ENCODE measurements at places on chromosomes 1 and 21. TPM values are rescaled to one million over a fixed set of nuclear protein-coding genes. Genes with fewer than 3 reads are reported as not detected.
A peak's percentile ranks its signal among the peaks of the same experiment; 100 is the strongest.

Gene MAP3K21
- total RNA-seq = 1.5 TPM

Gene LIN28A
- not detected for total RNA-seq

Gene UCK2
- total RNA-seq = 19.6 TPM

Gene PRKAA2
- not detected for total RNA-seq

Gene C1orf167
- total RNA-seq = not detected

Gene PEA15
- 111 TPM for total RNA-seq

GRCh38 chr1:27658951-27659496 lies 13.0 kb downstream of the IFI6 start:
- DNase-seq = peak; percentile 57

GRCh38 chr1:156120318-156120717 lies 5.8 kb downstream of the LMNA start:
- DNase-seq = no peak

DNA sequence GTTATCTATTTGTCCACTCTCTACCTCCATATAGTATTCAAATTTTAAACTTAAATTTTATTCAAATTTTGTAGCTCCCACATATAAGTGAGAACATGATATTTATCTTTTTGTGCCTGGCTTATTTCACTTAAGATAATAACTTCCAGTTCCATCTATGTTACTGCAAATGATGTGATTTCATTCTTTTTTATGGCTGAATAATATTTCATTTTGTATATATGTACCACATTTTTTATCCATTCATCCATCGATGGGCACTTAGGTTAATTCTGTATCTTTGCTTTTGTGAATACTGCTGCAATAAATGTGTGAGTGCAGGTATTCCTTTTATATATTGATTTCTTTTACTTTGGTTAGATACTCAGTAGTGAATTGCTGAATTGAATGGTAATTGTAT lies 2.1 kb downstream of the DNAH14 start:
- DNase-seq = no peak

DNA sequence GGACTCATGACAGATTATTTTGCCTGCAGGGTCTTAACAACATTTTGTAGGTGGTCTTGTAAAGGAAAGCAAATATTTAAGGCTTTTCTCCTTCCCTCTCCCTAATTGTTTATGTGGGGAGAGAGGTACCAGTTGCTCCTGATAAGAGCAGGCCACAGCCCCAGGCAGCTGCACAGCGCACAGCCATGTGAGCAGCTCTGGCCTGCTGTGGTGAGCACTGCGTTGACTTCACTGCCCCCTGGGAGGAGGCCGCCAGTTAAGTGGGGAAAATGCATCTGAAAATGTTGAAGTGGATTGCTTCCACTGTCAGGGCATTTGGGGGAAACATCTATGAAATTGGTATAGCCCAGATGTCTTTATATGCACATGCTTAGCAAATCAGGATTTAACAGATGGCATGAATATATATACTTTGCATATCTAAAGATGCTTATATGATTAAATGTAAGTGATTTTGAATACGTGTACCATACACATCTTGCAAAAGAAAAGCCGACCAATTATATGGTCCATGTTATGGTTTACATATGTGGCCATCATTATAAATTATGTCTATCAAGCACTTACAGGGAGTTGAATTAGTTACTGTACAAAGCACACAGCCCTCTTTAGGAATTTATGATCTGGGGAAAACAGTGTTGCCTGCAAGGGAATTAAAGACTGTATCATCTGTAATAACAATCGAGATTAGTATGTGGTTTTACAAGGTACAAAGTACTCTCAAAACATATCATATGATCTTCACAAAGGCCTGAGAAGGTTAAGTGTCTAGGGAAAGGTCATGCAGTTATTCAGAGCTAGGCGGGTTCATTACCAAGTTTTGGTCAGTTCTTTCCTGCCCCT lies 132.1 kb downstream of the RHOU start:
- DNase-seq = no peak

DNA sequence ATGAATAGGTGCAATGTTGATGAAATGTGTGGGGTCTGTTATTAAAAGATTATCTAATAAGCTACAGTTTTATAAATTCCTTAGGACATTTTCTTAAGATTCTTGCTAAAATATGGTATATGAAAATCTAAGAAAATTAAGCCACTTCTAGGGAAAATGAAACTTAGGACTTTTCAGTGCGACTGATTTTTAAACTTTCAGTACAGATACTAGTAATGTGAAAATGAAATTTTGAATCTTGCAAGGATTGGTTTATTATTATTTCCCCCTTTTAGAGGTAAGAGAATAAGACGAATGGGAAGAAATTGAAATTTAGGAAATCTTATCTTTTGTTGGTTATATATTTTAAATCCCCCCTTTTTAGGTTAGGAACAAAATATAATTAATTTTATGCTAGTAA lies 16.4 kb downstream of the CAPZA1 start:
- DNase-seq = no peak

GRCh38 chr1:158564608-158565007 lies 5.8 kb downstream of the OR6P1 start:
- no peak for DNase-seq
